ENCODE measurements at places on chromosomes 6 and 20.

GRCh38 chr20:39190666-39191570, 228.8 kb downstream of the DHX35 start:
- H3K4me3 ChIP-seq: no peak overlapping the region
- H3K36me3 ChIP-seq: no peaks in the 10 kb centered on the region
- no peak for DNase-seq
- peaks cover 17% of the 10 kb centered on the region for H3K27me3 ChIP-seq
- H3K27ac ChIP-seq: no peak overlapping the region

GRCh38 chr6:115159733-115160132, 816.9 kb upstream of the HS3ST5 start:
- H3K36me3 ChIP-seq: no peaks in the 10 kb centered on the region
- H3K4me3 ChIP-seq: no peak overlapping the region
- H3K4me1 ChIP-seq: no peaks in the 10 kb centered on the region
- H3K27ac ChIP-seq: no peak overlapping the region
- no peak for DNase-seq
- no peaks in the 10 kb centered on the region for H3K27me3 ChIP-seq

DNA sequence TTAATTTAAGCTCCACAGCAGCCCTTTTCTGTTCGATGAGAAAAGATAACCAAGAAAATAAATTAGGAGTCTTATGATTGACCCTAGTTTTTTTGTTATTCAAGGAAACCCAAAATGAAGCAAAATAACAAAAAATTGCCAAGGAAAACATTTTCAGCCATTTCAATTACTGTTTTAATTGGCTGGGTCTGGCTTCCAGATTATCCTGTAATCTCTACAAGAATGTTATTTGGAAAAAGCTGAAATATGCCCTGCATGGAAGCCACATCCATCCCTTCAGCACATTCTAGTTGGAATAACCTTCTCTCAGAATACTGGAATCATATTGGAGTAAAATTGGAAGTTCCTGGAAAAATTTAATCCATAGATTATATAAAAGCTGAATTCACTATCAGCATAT, 191.1 kb upstream of the CCN2 start:
- H3K4me3 ChIP-seq: no peak overlapping the region
- no peaks in the 10 kb centered on the region for H3K36me3 ChIP-seq
- no peak overlapping the region for H3K27ac ChIP-seq
- no peak for DNase-seq
- H3K4me1 ChIP-seq: no peaks in the 10 kb centered on the region

DNA sequence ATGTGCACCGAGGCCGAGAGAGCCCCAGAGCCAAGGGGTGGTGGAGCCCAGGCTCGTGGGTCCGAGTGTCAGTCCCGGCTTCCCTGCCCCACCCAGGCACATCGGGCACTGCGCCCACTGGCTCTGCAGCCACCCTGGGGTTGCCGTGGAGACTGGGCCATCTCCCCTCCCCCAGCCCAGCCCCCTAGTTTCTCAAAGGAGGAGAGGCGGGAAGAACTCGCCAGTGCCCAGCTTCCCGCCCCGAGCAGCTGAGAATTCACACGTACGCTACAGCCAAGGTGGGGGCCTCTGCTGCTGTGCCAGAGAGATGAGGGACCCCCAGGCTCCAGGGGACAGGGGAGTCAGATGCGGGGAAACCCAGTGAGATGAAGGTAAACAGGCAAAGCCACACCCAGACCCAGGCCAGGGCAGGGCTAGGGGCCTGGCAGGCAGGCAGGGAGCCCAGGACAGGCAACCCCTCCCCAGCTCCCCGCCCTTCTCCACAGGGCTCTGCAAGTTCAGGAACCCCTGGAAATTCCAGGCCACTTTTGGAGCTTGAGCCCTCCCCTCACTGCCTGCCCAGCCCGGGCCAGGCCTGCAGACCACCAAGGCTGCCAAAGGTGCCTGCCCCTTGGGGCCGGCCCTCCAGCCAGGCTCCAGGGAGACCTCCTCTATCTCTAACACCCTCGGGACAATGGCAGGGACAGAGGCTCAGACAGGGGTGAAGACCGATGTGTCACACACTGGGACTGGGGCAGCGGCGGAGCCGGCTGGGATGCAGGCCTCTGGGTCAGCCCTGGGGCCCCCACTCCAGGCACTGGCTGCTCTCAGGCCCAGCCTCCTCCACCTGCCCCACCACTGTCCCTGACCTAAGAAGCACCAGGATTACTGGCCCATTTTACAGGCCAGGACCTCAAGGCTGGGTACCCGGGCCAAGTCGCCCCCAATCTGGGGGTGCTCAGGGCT, 6.0 kb downstream of the LAMA5 start:
- peaks cover 21% of the 10 kb centered on the region for H3K27me3 ChIP-seq
- H3K4me3 ChIP-seq: no peak overlapping the region
- no peak overlapping the region for H3K27ac ChIP-seq
- H3K36me3 ChIP-seq: no peaks in the 10 kb centered on the region
